Head of caudate nucleus (tissue), 42 donors: ENCODE measurements at places on chromosomes 7 and 10.

DNA sequence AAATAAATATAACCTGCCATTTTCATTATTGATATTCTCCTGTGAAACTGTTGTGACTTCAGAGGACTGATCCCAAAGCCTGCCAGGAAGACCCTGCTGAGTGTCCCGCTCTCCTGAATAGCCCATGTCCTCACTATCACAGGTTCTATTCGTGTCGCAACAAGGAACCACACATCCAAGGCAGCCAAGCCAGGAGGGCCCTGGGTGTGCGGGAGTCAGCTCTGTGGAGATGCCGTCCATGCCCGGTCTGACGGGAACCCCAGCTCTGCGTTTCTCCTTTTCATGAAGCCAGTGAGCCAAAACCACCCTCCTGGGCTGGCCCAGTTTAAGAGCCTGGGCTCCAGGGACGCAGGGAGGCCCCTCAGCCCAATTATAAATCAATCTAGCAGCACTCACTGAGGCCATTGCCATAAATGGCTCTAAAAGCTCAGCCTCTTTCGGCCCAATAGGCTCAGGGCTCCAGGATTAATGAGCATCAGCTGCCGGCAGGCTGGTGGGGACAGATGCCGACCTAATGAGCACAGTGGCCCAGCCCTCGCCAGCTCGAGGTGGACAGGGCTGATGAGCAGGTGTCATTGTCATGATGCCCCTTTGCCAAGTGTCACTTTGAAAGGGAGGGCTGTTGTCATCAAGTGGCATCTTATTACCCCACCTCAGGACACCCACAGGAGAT is 177.9 kb downstream of the PLXNA4 start:
- DNase-seq, result no peak

DNA sequence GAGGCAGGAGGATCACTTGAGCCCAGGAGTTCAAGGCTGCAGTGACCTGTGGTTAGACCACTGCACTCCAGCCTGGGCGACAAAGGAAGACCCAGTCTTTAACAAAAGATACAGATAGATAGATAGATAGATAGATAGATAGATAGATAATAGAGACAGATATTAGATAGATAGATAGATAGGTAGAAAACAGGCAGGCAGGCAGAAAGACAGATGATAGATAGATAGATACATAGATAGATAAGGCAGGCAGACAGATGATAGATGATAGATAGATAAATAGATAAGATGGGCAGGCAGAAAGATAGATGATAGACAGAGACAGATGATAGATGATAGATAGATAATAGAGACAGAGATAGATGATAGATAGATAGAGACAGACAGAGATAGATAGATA is 54.5 kb downstream of the TMEM130 start:
- DNase-seq, result no peak

DNA sequence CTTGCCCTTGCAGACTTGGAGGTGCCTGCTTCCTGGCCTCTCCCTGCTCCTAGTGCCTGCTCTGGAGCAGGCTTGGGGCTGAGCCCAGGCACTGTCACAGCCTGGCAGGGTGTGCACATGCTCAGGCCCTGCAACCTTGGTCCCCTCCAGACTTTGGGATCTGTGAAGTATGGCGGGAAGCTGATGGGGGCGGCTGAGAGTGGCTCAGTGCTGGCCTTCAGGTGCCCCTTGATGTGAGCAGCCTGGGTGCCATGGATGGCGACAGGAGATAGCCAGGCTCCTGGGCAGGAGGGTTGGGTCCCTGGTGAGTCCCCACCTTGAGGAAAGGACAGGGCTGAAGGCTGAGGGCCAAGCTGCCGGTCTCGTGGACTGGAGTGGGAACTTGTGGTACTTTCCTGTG is 700.4 kb upstream of the KCND2 start:
- DNase-seq, result no peak

DNA sequence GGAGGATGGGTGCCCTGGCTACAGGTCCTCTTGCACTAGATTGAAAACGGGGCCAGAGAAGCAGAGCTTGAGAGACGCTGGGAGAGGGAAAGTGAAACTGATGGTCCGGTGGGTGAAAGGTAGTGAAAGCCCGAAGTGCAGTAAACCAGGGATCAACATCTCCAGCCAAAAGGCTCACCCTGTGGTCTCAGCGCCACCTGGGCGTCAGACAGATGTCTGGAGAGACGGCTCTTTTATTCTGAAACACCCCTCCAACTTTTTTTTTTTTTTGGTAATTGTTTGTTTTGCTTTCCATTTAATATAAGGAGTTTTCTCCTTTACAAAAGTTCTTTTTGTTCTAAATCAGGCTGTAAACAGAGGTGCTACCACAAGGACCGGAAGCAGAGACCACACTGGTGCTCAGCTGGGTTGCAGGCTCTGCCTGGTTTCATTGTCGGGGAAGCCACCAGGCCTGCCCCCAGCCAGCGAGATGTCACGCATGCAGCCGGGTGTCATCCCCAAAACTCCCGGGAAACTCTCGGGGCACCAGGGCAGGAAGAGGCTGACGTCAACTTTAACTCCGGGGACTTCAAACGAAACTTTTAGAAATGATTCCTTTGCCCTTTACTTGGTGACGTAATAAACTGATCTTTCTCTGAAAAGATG is 11.2 kb downstream of the IL2RA start:
- DNase-seq, result peak; percentile 15

DNA sequence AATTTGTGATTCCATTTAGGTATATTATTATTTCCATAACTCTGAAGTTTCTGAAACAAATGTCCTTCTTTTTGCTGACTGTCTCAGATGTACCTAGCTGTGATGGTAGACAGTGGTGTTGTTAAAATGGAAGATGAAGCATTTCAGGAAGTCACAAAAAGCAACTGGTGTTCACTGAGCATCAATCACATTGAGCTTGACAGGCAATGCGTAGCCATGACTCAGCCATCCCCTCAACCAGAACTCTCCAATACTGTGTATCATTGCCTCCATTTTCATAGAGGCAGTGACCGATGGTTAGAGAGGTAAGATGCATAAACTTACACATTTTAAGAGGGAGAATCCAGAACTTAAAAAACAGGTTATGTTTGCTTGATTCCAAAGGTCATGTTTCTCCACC is 434.0 kb downstream of the INHBA start:
- DNase-seq, result no peak

DNA sequence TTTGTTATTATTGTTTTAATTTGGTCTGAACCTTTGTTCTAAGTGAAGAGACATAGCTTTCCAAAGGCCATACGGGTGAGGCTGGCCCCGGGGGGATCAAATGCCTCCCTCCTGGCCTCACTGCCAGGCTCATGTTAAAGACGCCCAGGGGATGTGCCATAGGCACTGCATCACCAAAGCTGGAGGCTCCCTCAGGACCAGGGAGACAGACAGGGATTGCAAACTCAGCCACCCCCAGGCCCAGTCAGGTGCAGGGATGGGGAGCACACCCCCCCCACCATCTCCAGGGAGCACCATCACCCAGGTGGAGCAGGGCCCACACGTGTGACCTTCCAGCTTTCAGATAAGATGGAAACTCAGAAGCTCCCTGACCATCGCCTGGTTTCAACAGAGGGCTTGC is 96.0 kb upstream of the DNAAF5 start:
- DNase-seq, result no peak

DNA sequence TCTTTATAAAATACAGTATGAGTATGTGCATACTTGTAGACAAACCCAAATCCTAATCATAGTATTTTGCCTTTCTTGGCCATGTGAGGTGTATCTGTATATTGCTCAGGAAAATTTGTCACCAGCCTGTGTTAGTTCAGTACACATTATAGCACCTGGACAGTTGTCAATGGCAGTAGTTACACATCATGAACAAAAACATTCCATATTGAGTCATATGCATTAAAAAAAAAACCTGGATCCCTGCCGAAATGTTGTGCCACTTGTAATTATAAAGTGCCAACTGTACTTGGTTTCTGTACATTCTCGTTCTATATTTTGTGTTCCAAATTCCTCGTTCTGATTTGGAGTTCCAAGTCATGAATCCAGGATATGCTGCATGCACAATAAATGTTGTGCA is 410.4 kb downstream of the INHBA start:
- DNase-seq, result no peak

DNA sequence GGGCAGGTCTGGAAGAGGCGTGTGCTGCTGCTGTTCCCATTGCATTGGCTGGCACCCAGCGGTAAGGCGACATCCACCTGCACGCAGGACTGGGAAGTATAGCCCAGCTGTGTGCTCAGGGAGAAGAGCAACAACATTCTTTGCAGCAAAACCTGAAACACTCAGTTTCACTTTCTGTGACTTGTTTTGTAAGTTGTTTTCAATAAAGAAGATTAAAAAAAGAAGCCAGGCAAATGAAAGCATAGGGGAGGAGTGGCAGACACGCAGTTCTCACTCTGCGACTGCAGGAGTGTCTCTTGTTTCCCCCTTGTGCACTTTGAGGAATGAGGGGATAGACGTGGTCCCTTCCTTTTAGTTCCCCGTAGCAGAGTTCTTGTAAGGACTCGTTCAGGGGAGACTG is 5.8 kb downstream of the FBH1 start:
- no peak for DNase-seq

DNA sequence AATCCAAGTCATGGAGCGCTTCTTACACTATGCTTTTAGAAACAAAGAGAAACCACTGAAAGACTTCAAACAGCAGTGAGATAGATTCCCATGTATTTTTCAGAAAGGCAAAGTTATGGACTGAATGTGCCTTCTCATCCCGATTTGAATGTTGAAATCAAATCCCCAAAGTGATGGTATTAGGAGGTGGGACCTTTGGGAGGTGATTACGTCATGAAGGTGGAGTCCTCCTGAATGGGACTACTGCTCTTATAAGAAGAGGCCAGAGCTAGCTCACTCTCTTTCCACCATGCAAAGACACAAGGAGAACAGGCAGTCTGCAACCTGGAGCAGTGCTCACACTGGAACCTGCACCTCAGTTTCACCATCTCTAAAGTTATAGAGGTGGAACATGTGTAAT is 1279.8 kb downstream of the GATA3 start:
- no peak for DNase-seq

- no peak for DNase-seq
Measured at GRCh38 chr7:41887416-41887815, 184.5 kb upstream of the INHBA start.

- DNase-seq, result no peak
Measured at GRCh38 chr7:12239806-12240205, 28.7 kb downstream of the TMEM106B start.

- no peak for DNase-seq
Measured at GRCh38 chr10:17075533-17076359, 53.9 kb downstream of the CUBN start.

GRCh38 chr7:133795068-133795665 is 332.0 kb upstream of the LRGUK start:
- DNase-seq, result no peak

DNA sequence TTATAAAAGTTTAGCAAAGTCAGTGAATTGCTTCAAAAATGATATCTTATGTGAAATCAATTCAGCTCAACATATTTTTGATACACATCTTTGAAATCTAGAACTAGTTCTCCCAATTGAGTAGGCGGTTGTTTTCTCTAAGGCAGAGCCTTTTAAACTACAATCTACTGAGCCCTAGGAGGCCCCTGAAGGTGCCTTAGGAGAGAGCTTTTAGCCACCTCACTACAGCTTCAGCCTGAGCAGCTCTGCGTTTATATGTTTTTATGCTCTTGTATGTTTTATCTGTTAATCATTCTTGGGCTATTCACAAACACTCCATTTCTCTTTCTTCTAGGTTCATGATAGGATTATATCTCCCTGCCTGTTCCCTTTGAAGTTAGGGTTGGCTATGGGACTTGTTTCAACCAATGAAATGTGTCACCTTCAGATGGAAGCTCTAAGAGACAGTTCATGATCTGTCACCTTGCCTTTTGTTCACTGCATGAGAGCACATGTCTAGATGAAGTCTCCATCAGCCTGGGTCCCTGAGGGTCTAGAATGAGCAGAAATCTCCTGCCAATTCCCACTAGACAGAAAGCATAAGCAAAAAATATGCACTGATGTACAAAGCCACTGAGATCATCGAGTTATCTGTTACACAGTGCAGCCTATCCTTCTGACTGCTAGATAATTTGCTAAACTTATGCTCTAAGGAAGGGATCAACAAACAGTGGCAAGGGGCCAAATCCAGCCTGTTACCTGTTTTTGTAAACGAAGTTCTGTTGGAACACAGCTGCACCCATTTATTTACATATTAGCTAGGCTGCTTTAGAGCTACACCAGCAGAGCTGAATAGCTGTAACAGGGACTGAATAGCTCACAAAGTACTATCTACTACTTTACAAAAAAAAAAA is 128.5 kb upstream of the CDK1 start:
- no peak for DNase-seq

DNA sequence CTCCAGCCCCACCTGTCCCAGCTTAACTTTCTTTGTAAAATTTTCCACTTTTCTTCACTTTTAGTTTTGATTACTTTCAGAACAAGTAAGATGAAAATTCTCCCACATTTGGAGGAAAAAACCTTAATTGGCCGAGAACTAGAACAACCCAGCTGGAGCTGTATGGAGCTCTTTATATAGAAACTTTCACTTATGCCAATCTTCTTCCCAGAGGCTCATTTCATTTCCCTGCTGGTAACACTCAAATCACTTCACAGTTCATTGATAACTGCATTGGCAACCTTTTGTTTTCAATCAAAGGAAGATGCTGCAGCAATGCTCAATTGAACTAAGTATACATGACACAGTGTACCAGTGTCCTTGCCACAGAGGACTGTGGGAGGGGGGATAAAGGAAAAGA is 176.2 kb upstream of the NOBOX start:
- no peak for DNase-seq

DNA sequence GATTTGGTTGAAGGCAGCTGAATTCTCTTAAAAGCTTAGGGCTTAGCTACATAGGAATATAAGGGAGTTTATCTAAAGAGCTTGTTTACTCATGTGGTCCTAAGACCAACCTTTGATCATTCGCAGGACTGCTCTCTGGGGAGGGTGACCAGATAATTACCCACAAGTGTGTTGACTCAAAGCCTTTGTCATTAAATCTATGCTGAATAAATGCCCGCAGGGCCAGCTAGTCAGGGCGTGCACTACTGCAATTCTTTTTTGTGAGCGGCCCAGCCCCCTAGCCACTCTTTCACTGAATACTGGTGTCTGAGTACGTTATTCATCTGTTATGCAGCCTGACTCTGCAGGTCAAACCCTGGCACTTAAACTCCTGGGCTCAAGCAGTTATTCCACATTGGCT is 69.6 kb downstream of the AKAP9 start:
- DNase-seq, result no peak

DNA sequence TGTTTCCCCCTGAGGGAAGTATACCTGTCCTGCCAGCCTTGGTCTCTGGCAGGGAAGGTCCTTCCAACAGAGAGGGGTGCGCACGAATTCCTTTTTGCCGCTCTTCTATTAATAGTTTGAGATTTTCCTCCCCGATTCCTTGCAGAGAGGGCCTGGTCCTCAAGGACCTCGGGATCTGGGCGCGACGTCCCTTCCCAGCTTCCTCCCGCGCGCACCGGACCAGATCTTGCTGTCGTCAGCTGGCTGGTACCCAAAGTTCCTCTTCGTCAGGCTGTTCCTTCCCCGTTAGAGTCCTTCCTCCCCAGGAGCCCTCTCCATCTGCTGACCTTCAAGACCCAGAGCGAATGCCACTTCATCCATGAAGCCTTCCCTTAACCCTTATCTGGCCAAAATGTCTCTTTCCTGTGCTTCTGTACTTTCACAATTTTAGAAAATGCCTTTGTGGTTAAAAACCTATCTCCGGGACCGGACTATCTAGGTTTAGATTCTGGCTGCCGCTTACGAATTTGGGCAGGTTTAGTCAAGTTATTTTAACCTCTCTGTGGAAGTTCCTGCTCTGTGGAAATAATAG is 851 bp upstream of the GOT1 start:
- peak; percentile 52 for DNase-seq
